ENCODE measurements at places on chromosomes 16 and 17.

- DNase-seq: peak; percentile 100
These were observed 54.1 kb upstream of the BCAR1 start for GRCh38 chr16:75305364-75306098.

- DNase-seq: no peak
These were observed 7.7 kb upstream of the ALDOC start for GRCh38 chr17:28584434-28584833.

- peak; percentile 90 for DNase-seq
These were observed at the start of gene CCL2 for GRCh38 chr17:34254651-34255380. Gene CCL2, plus strand, starts transcription at chr17:34255285. Its CDS starts 65 bp downstream, at chr17:34255350.

- peak; percentile 99 for DNase-seq
These were observed at the start of gene CAVIN1 for GRCh38 chr17:42422958-42423712. Gene CAVIN1, minus strand, starts transcription at chr17:42423256. Its CDS starts 159 bp downstream, at chr17:42423097.

DNA sequence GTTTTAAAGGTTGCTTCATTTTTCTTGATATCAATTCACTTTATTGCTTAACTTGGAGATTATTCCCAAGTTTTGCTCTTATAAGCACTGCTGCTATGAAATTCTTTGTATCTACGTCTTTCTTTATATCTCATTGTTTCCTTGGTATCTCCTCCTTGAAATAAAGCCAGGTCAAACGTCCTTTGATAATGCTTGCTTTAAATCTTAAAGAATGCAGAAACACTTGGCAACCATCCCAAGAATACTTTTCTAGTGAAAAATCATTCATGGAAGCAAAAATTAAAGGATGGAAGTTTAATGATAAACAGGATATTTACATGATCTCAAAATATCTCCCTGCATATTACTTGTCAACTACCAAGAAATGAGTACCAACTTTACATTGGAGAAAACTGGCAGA is 175.2 kb downstream of the CPPED1 start:
- DNase-seq: peak; percentile 20

- DNase-seq: no peak
These were observed 40.5 kb downstream of the FTO start for GRCh38 chr16:53744449-53744848.

DNA sequence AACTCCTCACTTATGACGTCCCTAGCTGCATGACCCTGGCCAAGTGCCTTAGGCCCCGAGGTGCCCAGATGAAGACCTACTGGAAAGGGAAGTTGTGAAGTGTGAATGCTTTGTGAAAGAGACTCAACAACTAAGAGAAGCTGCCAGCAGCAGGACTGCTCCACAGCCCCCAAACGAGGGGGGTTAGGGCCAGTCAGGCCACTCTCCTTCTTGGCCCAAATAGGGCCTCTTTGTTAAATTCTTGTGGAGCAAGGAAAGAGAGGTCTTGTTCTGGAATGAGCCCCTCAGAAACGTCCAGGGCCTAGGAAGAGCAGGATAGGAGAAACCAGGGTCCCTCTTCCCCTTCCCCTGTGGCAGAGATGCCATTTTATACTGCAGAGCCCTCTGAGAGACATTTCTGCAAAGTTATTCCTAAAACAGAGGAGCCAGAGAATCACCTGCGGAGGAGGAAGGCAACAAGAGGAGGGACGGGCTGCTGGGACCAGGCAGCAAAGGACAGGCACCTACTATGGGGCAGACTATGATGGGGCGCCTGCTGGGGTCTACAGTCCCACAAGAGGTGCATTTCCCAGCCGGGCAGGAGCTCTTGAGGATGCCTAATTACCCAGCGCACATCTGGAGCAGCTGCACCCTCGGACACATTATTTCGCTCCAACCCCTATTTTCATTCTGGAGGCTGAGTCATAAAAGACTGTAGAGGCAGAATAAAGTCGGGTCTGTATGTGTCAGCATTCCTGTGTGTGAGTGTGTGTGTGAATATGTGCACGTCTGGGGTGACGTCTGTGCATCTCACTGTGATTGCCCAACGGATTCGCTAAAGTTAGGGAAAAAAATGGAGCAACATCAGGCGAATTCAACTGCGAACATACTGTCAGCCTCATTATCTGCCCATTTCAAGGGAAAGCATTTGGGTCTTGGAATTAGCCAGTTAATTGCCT is 11.4 kb upstream of the HOXB9 start:
- DNase-seq: peak; percentile 74

GRCh38 chr16:14125000-14125681 is 54.0 kb downstream of the MRTFB start:
- DNase-seq: no peak

- DNase-seq: peak; percentile 68
These were observed 38.2 kb downstream of the PSME3IP1 start for GRCh38 chr16:57147381-57148221.

DNA sequence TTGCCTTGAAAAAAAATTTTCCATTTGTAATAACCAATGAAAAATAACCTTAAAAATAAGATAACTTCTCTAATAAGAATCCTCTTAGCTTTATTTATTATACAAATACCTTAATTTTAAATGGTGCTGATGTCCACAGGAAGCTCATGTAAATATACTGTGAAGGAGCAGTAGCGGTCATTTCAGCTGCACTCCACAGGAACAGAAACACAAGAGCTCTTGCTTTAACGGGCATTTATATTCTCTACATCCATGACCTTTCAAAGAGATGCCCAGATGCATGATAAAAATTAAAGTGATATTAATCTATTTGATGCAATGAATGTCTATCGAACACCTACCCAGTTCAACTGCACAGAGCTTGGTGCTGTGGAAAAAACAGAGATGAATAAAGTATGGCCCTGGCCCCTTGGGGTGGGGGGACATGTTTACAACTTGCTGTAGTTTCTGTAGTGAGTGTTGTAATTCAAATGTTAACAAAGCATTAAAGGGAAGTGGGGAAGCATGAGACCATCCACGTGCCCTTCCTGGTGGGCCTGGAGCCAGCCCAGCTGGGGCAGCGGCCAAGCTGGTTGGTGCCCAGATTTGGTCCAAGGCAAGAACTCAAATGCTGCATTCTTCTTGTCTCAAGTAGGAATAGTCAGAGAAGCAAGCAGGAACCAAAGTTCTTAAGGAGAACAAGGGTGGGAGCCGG is 47.9 kb downstream of the IQCK start:
- DNase-seq: no peak

GRCh38 chr17:40019140-40019991 is 4.1 kb downstream of the CSF3 start:
- DNase-seq: peak; percentile 89
